Naive thymus-derived CD4-positive, alpha-beta T cell (primary cell): ENCODE measurements at places on chromosomes 2 and 18. TPM values are rescaled to one million over a fixed set of nuclear protein-coding genes. Genes with fewer than 3 reads are reported as not detected.

The ARHGEF4 gene
- total RNA-seq = 2.0 TPM

The CRYGD gene
- not detected for total RNA-seq

The ITGA4 gene
- total RNA-seq = 151 TPM

The ITPRIPL1 gene
- 0.79 TPM for total RNA-seq

The PSTPIP2 gene
- total RNA-seq = 14.1 TPM

The ABCG8 gene
- not detected in 2 replicates for total RNA-seq

The ST8SIA3 gene
- not detected in 2 replicates for total RNA-seq

The IL36A gene
- 0.44 TPM for total RNA-seq

The GAL3ST2 gene
- 0.37 TPM for total RNA-seq

The ZNF519 gene
- total RNA-seq = 10.5 TPM

The ABHD1 gene
- 0.53 and 0.64 TPM in 2 replicates for total RNA-seq

The FEV gene
- not detected in 2 replicates for total RNA-seq

The DOCK10 gene
- total RNA-seq = 200 TPM

The DNER gene
- total RNA-seq = not detected

The PDCD1 gene
- total RNA-seq = 0.56 TPM

The HOXD9 gene
- total RNA-seq = not detected
